GM12892 (cell line): ENCODE measurements at places on chromosomes 6 and 20.

GRCh38 chr6:137764464-137764863 lies 102.6 kb upstream of the TNFAIP3 start:
- DNase-seq = no peak

- no peak for DNase-seq
Measured at GRCh38 chr20:56760610-56761009, 131.5 kb downstream of the TFAP2C start.

DNA sequence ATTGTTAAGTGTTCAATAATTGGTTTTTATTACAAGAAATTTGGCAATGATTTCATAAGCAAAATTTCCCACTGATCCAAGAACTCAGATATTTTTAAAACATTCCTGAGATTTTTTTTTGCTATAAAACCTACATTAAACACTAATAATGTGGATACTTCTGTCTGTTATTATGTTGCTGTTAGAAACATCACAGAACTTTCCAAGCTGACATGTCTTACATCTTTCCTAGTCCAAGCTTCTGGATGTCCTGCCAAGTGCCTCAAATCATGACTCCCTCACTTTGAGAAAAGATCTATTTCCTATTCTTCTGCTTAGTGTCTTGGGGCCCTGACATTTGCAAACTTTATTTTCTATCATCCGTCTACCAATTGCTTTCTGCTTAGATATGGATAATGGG lies 110.8 kb downstream of the RFPL4B start:
- no peak for DNase-seq

DNA sequence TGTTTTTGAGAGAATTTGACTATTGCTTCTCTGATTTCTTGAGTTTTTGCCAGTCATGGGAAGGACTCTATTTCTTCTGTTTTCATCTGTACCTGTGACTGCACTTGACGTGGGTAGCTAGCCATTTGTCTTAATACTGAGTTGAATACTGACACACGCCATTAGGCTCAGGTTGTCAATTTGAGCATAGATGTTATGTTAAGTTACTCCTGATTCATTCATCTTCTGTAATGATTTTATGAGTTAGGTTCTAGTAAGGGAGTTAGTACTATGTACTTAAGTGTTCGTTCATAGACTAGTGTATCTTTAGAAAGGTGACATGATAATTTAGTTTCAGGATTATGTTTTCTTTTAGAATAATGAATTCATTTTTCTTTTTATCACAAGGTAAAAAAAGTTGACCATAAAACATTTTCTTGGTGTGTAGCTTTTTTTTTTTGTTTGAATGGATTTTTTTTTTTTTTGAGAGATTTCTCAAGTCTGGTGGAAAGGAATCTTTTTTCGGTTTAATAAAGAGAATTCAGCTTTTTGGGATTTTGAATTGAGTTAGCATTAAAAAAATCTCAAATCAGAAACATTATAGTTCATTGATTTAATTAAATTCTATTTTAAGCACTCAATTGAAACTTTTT lies 1.7 kb downstream of the AFDN start:
- no peak for DNase-seq

- no peak for DNase-seq
Measured at GRCh38 chr6:127587875-127588274, 10.9 kb downstream of the C6orf58 start.

GRCh38 chr20:17638835-17639407 lies 43.1 kb downstream of the RRBP1 start:
- no peak for DNase-seq

GRCh38 chr6:27451660-27452390 lies 21.1 kb downstream of the ZNF184 start:
- DNase-seq = no peak

DNA sequence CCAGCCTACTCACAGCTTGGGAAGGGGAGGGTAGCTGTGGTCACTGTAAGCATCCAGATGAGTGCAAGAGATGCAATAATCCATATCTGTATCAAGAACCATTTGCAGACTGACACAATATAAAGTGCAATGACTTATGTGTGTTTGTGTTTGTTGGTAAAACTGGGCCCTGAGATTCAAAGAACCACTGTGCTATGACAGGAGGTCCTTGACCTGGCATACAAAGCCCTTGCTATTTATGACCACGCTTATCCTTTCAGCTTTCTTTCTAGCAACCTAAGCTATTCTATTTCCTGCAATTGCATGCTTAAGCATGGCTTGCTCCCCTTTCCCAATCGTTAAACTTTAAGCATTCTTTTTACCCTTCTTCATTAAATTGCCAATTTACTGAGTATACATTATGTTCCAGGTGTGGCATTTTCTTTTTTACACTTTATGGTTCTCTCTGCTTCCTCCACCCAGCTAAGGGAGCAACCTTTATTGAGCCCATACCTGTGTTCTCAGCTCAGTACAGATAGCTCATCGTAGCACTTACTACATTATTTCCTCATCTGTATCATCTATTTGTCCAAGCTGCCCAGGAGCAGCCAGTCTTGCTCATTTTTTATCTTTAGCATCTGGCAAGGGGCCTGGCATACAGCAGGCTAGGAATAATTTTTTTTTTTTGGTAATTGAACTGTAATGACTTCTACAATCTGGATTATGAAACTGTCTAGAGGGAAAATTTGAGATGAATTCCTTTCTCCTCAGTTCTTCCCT lies 3.5 kb downstream of the MCUR1 start:
- DNase-seq = no peak

DNA sequence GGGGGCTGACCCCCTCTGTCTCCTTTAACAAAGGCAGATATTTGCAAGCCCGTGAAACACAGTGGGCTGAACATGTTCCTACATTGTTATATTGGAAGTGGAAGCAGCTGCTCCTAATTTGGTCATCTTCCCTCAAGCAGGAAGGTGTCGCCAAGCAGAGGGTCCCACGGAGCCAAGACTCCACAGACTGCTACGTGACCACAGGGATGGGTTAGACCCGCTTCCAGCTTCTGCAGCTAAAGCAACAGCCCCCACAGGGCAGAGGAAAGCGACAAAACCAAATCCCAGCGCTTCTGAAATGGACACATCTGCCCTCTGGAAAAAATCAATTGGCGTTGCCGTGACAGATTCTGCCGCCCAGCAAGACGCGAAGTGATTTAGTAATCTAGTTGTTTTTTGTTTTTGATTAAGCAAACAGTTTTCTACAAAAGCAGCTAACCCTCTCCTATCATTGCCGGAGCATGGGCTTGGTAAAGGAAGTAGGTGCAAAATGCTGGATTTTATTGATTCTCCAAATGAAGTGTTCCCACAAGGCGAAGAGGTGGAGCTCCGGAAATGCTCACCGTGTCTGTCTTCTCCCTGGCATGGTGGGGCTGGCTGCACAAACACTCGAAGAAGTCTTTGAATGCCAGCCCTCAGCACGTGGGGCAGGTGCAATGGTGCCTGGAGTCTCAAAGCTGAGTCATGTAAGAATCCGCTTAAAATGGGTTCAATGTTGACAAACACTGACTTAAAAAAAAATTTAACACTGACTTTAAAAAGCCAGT lies 79.4 kb upstream of the FRMD1 start:
- no peak for DNase-seq

DNA sequence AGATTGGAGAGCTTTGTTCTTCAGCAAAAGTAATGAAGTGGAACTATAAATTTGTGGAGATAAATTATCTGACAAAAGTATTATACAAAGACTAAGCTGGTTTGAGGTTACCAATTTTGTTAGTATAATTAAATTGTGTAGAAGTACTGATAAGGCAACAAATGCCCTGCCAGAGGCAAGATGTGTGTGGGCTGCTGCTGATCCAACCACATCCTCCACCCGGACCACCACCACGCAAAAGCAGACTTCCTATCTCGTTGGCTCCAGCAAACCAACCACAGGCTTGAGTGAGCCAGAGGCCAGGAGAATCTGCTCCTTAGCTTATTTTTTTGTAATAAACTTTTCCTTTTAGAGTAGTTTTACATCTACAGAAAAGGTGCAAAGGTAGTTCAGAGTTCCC lies 1.1 kb upstream of the MYLK4 start:
- no peak for DNase-seq

DNA sequence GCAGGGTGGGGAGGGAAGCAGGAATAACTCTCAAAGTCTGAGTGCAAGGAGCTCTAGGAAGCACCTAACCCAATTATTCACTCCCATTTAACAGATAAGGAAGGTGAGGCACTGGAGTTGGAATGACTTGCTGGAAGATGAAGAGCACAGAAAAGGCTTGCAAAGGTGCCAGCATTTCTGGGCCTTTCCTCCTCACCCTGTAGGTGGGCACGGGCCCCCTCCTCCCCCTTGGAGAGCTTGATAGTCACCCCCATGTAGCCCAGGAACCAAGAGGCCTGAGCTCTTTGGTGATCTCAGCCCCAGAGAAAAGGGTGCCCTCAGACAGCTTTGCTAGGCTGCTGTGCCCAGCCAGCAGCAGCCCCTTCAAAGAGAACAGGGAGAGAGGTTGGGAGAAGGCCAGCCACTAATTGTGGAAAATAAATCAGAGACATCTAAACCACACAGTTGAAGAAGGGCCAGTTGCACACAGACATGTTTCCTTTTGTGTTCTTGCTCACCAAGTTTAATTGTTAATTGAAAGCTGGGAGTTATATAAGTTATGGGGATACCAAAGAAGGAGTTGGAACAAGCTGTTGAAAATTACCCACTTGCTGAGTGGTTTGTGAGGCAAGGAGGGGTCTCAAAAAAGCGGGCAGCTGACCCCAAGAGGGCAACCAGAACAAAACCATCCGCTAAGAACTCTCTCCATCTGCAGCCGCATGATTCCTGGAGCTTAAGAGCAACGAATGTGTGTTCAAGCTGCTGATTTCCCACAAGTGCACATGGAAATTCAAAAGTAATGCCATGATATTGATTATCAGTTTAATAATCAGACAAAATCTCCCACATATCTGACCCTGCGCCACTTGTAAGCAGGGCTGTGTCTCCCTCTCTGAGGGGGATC lies 77.0 kb downstream of the MRPL14 start:
- DNase-seq = no peak

GRCh38 chr6:72288592-72288991 lies 333.3 kb upstream of the KCNQ5 start:
- DNase-seq = no peak

- no peak for DNase-seq
Measured at GRCh38 chr6:110239526-110240274, 59.5 kb downstream of the CDC40 start.
